Osteocyte (in vitro differentiated cells): ENCODE measurements at places on chromosomes 12 and 14. TPM values are rescaled to one million over a fixed set of nuclear protein-coding genes. Genes with fewer than 3 reads are reported as not detected.

KCNC2 gene
- not detected in 2 replicates for total RNA-seq

GPRC5D gene
- total RNA-seq, result not detected in 2 replicates

EEF1AKMT3 gene
- 9.8 and 11.8 TPM in 2 replicates for total RNA-seq

UNC79 gene
- total RNA-seq, result 0.08 and 0.10 TPM in 2 replicates

C2CD5 gene
- total RNA-seq, result 38.6 and 40.5 TPM in 2 replicates

INSM2 gene
- total RNA-seq, result not detected in 2 replicates

CCDC184 gene
- total RNA-seq, result 0.29 and 0.32 TPM in 2 replicates

SMIM41 gene
- total RNA-seq, result not detected in 2 replicates

SPIC gene
- not detected in 2 replicates for total RNA-seq

GTF2A1 gene
- total RNA-seq, result 40.8 and 43.4 TPM in 2 replicates

P2RX2 gene
- not detected in 2 replicates for total RNA-seq

SP1 gene
- total RNA-seq, result 77.0 and 83.3 TPM in 2 replicates

- H3K4me1 ChIP-seq, result no peaks in the 10 kb centered on the region
- no peak overlapping the region for H3K27ac ChIP-seq
- H3K4me3 ChIP-seq, result no peak overlapping the region
These were observed 157.4 kb upstream of the CNTN1 start for GRCh38 chr12:40534828-40535227.

GRCh38 chr12:28878629-28879028 is 270.4 kb upstream of the FAR2 start:
- no peaks in the 10 kb centered on the region for H3K36me3 ChIP-seq
- no peaks in the 10 kb centered on the region for H3K4me1 ChIP-seq
- H3K27ac ChIP-seq, result no peak overlapping the region
- H3K27me3 ChIP-seq, result peaks cover 5% of the 10 kb centered on the region
- H3K4me3 ChIP-seq, result no peak overlapping the region
- DNase-seq, result no peak

DNA sequence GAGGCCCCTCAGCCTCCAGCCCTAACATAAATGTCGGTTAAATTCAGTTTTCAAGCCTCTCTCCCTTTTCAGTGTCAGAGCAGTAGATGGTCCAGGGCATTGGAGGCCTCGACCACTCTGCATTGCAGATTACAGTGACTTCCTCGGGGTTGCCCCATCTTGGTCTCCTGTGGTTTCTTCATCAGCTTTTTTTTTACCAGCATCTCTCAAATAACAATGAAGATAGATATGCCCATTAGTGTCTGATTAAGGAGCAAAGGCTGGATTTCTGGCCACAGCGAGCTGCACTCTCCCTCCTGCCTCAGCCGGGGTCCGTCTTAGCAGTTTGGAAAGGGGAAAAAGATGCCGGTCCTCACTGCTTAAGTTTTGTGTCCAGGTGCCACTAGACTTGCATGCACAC is 49.7 kb downstream of the C14orf132 start:
- H3K36me3 ChIP-seq, result peaks cover 28% of the 10 kb centered on the region
- DNase-seq, result no peak
- H3K4me3 ChIP-seq, result no peak overlapping the region
- H3K27ac ChIP-seq, result no peak overlapping the region
- peaks cover 57% of the 10 kb centered on the region for H3K4me1 ChIP-seq

DNA sequence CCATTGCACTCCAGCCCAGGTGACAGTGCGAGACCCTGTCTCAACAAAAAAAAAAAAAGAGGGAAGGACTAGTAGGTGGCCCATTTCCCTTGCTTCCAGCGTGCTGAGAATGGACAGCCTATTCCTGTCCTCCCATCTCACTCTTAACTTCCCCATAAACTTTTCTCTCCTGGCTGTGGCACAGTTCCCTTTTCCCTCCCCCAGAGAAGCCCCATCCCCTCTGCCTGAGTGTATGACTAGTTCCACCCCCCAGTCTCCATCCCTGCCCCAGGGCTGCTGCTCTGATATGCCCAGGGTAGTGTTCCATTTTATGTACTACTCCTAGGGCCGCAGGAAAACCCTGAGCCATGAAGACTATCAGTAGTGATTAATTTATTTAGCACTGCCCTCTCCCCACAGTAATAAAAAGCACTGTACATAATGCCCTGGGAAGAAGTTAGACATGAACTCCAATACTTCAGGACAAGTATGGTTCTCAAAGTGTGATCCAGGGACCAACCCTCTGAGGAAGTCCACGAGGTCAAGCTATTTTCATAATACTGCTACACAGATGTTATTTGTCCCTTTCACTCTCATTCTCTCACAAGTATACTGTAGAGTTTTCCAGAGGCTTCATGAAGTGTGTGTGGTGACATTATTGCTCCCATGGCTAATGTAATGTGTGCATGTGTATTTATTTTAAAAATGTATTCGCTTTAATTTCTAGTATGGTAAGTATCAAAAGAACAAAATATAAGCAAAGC is 11.5 kb upstream of the CHD4 start:
- no peak overlapping the region for H3K27ac ChIP-seq
- H3K36me3 ChIP-seq, result no peaks in the 10 kb centered on the region
- H3K27me3 ChIP-seq, result no peaks in the 10 kb centered on the region
- peaks cover 11% of the 10 kb centered on the region for H3K4me1 ChIP-seq

DNA sequence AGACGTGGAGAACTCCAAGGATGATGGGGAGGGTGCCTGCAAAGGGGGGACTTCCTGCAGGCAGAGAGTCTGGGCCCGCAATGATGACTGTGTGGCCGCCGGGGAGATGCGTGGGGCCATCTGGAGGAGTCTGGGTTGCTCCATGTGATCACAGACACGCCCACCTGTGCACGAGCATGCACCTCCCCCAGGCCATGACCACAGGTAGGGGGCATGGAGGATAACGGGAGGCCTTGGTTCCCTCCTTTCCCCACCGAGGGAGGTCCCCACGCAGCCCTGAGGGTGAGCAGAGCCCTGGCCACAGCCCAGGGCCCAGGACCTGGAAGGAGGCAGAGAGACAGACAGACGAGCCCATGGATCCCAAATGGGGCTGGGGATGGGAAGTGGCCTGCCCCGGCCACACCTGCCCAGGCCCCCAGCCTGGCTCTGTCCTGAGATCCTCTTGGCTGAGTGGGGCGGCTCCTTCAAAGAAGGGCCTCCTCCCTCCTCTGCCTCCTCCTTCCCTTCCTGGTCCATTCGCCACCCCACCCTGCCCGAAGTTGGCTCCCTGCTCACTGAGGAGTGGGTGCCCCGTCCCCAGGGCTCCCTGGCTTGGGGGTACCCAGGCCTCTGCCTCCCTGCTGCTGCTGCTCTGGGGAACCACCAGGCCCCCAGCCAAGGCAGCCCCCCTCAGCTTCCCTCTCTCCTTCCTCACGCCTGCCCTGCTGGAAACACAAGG is 138.2 kb downstream of the CALM1 start:
- peaks cover 13% of the 10 kb centered on the region for H3K36me3 ChIP-seq
- H3K4me1 ChIP-seq, result peaks cover 13% of the 10 kb centered on the region
- H3K27me3 ChIP-seq, result no peaks in the 10 kb centered on the region
- no peak for DNase-seq
- H3K27ac ChIP-seq, result no peak overlapping the region

- DNase-seq, result no peak
- H3K36me3 ChIP-seq, result no peaks in the 10 kb centered on the region
- H3K4me1 ChIP-seq, result no peaks in the 10 kb centered on the region
These were observed 4.5 kb upstream of the TMEM233 start for GRCh38 chr12:119589097-119589496.

GRCh38 chr12:53984901-53985691 is at the start of gene HOXC10:
Gene HOXC10, plus strand, starts transcription at chr12:53985146. Its CDS starts 114 bp downstream, at chr12:53985260.
- H3K27ac ChIP-seq, result no peak within 1 kb of the TSS
- no peaks in the 10 kb centered on the region for H3K36me3 ChIP-seq
- H3K27me3 ChIP-seq, result peaks cover 95% of the 10 kb centered on the region
- no peak for DNase-seq

GRCh38 chr12:92546259-92546634 is 156.5 kb upstream of the PLEKHG7 start:
- DNase-seq, result no peak
- H3K36me3 ChIP-seq, result no peaks in the 10 kb centered on the region
- peaks cover 2% of the 10 kb centered on the region for H3K4me1 ChIP-seq
- H3K4me3 ChIP-seq, result no peak overlapping the region
- H3K27me3 ChIP-seq, result no peaks in the 10 kb centered on the region

- no peak overlapping the region for H3K27ac ChIP-seq
- H3K4me1 ChIP-seq, result peaks cover 13% of the 10 kb centered on the region
- no peak overlapping the region for H3K4me3 ChIP-seq
- H3K36me3 ChIP-seq, result peaks cover 6% of the 10 kb centered on the region
- no peaks in the 10 kb centered on the region for H3K27me3 ChIP-seq
- no peak for DNase-seq
These were observed 50.5 kb downstream of the KITLG start for GRCh38 chr12:88529531-88530488.

DNA sequence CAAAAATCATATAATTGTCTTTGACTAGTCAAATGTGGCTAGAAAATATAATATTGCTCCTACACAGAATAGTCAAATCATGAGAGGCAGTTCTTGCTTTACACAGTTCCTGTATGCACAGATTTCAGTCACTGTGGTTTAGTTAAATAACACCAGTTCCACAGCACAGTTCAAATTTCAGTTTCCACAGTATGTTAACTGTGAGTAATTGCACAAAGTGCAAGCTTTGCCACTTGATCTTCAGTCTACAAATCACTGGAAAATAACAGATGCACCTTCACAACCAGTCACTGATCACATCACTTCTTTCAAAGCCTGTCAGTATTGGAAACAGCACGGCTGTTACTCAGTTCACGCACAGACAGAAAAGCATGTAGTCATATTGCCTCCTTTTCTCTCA is 38.7 kb downstream of the KCNH5 start:
- H3K27me3 ChIP-seq, result peaks cover 9% of the 10 kb centered on the region
- no peak overlapping the region for H3K4me3 ChIP-seq
- no peak overlapping the region for H3K27ac ChIP-seq
- H3K4me1 ChIP-seq, result no peaks in the 10 kb centered on the region
- no peaks in the 10 kb centered on the region for H3K36me3 ChIP-seq
- no peak for DNase-seq

- peaks cover 4% of the 10 kb centered on the region for H3K4me1 ChIP-seq
- H3K4me3 ChIP-seq, result no peak overlapping the region
- no peak overlapping the region for H3K27ac ChIP-seq
These were observed 107.0 kb downstream of the TSHR start for GRCh38 chr14:81062380-81062779.

DNA sequence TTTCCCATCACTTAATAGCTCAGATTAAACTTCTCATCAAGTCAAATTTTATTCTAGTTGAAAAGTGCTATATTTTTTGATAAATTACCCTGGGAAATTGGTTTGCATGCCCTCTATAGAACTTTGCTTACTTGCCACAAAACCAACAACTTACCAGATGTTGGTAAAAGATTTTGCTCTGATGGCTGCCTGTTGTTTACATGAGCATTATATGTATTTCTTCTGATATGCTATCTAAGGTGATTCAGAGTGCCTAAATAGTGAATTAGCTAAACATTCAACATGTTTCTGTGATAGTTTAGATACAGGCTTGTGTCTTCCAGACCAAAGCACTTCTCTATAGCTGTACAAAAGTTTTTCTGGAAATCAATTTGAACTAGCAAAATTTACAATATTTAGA is 51.0 kb downstream of the PPM1A start:
- DNase-seq, result no peak
- H3K36me3 ChIP-seq, result peaks cover 12% of the 10 kb centered on the region
- H3K27ac ChIP-seq, result no peak overlapping the region

- peak overlapping the region; percentile 62 for H3K27ac ChIP-seq
- H3K4me3 ChIP-seq, result no peak overlapping the region
- H3K4me1 ChIP-seq, result peaks cover 61% of the 10 kb centered on the region
- no peaks in the 10 kb centered on the region for H3K27me3 ChIP-seq
- no peak for DNase-seq
These were observed 414.3 kb downstream of the BCAT1 start for GRCh38 chr12:24534622-24535021.

DNA sequence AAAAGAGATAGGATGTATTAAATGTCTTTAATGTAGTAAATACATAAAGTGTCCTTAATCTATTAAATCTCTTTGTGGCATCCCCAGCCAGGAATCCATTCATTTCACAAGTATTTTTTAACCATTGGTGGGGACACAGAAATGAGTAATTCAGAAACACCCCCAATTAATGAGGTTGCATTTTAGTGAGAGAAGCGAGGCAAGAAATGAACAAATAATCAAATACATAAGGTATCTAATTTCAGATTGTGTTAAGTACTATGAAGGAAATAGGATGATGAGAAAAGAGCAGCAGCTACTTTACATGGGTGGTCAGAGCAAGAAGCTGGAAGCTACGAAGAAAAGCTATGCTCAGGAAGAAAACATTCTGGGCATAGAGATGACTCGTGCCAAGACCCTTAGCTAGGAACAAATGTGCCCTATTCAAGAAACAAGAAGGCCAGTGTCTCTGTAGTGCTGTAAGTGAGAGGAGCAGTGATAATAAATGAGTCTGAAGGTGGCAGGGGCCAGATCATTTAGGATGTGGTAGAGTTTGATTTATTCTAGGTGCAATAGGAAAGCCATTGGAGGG is 60.5 kb upstream of the IGF1 start:
- no peak overlapping the region for H3K27ac ChIP-seq
- no peaks in the 10 kb centered on the region for H3K36me3 ChIP-seq
- H3K4me1 ChIP-seq, result peaks cover 12% of the 10 kb centered on the region
- H3K4me3 ChIP-seq, result no peak overlapping the region

DNA sequence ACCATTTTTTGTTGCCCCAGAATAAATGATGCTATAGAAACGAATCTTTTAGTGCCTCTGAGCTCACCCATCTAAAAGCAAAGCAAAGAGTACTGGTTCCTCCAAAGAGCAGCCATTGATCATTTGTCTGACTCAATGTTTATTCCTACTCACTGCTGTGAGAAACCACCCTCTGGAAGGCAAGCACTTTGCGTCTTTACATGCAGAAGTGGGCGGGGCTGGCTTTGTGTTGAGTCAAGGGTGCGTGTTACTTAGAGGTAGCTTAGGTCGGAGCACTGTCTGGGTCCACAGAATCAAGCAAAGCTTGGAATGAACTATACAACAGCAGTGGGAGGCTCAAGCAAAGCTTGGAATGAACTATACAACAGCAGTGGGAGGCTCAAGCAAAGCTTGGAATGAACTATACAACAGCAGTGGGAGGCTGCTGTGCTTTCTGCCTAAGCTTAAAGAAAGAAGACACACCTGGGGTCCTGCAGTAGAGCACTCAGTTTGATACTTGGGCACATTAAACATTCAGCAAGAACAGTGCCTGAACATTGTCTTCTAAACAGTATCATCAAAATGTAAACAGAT is 77.2 kb upstream of the PRICKLE1 start:
- H3K36me3 ChIP-seq, result no peaks in the 10 kb centered on the region
- peaks cover 8% of the 10 kb centered on the region for H3K4me1 ChIP-seq
- H3K27me3 ChIP-seq, result peaks cover 14% of the 10 kb centered on the region
- no peak for DNase-seq
- no peak overlapping the region for H3K27ac ChIP-seq
